ENCODE measurements at places on chromosomes 1 and 21. TPM values are rescaled to one million over a fixed set of nuclear protein-coding genes. Genes with fewer than 3 reads are reported as not detected.
A peak's percentile ranks its signal among the peaks of the same experiment; 100 is the strongest.

TNFRSF9 gene
- total RNA-seq: 0.64 TPM

FCRL6 gene
- 0.77 TPM for total RNA-seq

WNT2B gene
- total RNA-seq: 6.3 TPM

DIO1 gene
- total RNA-seq: 1.9 TPM

DNA sequence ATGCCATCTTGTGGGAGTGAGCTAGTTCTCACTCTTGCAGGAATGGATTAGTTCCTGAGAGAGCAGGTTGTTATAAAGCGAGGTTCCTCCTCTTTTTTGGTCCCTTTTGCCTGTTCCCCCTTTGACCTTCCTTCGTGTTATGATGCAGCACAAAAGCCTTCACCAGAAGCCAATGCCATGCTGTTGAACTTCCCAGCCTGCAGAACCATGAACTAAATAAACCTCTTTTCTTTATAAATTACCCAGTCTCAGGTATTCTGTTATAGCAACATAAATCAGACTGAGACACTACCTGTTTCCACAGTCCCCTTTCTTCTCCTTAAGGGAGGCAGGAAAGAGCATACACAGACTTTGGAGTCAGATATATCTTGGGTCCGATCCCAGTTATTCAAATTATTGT lies 25.6 kb downstream of the DISP3 start:
- no peak for DNase-seq

GRCh38 chr1:212455803-212456528 lies 23.2 kb downstream of the NENF start:
- DNase-seq: peak; percentile 86

- no peak for DNase-seq
These were observed 72.2 kb upstream of the CDC42BPA start for GRCh38 chr1:227390525-227390924.

- DNase-seq: no peak
These were observed 8.0 kb upstream of the SLC30A2 start for GRCh38 chr1:26053718-26054560.

DNA sequence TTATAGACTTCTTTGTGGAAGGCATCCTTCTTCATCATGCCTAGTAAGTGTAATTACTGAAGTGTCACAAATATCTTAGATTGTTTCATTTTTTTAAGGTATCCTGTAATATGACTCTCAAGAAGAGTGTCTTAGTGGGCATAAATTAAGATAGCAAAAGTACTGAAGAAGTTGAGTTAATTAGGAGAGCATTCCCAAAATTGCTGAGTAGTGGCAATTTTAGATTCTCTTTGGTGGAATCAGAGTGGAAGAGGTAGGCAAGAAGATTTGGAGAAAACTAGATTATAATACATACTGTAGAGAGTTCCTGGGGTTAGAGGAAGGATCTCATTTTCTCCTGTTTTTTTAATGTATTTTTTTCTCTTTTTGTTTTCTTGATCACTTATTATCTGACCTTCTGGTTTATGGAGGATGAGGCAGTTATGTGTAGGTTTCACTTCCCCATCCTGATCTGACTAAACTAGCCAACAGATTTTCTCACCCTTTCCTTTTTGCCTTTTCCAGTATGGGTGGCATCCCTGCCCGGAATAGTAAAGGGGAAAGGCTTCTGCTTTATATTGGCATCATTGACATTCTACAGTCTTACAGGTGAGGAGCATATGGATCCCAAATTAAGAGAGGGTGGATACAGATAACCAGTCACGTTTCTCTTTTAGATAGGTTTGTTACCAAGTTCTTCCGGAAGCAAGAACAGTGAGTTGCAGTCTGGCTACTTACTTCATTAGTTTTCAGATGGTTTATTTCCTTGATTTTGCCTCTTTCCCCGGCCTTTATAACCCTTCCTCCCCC lies 16.7 kb upstream of the PSMD4 start:
- no peak for DNase-seq

DNA sequence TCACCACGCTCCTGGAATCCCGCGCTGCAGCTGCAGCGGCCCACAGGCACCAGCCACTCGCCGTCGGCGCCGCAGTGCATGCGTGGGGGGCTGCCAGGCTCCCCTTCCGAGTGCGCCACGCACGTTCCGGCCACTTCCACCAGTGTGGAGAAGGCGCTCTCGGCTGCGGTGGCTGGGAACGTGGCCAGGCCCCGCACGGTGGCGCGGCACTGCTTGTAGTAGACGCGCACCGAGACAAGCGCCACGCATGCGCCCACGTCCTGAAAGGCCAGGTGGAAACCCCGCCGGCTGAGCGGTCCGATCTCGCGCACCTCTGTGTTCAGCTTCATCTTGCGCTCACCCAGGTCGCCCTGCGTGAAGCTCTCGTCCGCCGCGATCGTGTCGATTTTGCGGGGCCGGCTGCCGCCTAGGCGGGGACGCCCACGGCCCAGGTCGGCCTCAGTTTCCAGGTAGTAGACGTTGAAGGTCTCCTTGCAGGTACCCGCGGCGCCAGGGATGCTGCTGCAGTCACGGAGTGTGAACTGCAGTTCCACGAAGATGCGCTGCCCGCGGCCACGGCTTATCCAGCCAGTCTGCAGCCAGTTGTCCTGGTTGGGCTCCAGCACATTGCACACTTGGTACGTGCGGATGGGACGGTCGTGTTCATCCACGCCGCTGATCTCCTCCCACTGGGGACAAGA lies 3.4 kb downstream of the EPHA10 start:
- DNase-seq: no peak
